ENCODE measurements at places on chromosomes 12 and 14.

DNA sequence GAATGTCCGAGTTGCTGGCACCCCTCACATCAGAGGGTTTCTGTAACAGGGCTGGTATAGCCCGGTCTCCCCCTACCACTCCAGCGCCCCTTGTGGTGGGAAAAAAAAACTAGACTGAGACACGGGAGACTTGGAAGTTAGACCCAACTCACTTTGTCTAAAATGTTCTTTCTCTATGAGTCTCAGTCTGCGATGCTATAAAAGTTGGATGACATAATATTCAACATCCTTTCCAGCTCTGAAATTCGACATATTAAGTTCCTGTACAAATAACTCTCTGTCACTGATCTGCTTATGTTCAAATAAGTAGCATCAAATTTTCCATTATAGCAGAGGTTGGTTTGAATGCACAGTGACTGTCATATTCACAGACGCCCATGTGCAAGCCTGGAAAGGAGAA is 25.7 kb upstream of the TC2N start:
- no peak for DNase-seq

GRCh38 chr12:68796399-68796798 is 11.6 kb upstream of the MDM2 start:
- no peak for DNase-seq

GRCh38 chr12:9387450-9387849 is 179.3 kb upstream of the PZP start:
- DNase-seq: no peak

GRCh38 chr14:29166507-29166906 is 399.9 kb downstream of the FOXG1 start:
- DNase-seq: no peak

DNA sequence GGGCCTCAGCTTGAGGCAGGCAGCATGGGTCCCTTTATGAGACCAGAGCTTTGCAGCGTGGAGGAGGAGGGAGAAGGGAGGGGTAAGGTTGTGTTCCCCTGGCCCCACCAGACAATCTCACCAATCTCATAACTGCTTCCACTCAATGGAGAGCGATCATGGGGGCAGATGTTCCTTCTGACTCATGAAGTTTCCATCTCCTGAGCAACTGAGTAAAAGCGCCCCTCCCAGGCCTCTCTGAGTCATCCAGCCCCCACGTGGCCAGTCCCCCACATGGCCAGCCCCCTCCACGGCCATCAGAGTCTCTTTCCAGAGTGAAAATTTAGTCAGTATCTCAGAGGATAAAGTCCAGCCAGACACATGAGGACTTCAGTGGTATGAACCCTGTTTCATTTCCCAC is 39.2 kb upstream of the PLXNC1 start:
- peak; percentile 70 for DNase-seq

DNA sequence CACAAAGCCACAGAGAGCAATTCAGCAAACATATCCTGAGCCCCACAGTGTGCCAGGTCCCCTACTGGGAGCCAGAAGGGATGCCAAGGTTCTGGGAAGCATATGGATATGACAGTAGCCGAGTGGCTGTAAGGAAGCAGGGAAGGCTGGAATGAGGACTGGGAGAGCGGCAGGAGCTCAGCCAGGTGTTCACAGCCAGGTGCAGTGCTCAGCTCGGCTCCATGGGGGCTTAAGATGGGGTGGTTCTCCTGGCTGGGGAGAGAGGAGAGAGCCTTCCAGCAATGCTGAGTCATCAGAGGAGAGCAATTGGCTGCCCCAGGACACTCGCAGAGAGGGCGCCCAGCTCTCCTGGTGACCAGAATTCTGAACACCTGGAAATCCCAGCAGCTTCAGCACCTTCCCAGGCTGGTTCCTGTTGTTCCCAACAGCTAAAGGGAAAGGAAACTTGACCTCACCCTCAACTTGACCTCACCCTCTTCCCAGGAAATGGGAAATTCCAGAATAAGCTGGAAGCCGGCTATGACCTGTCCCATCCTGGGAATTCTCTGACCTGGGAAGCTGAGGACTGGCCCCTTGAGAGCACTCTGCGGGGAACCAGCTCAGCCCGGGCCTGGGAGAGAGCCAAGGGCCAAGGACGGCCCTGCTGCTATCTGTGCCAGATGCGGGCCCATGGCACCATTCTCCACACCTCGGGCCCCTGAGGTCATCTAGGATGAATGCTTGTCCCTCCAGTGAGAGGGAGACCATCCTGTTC is 34.6 kb downstream of the SLC6A12 start:
- DNase-seq: no peak

DNA sequence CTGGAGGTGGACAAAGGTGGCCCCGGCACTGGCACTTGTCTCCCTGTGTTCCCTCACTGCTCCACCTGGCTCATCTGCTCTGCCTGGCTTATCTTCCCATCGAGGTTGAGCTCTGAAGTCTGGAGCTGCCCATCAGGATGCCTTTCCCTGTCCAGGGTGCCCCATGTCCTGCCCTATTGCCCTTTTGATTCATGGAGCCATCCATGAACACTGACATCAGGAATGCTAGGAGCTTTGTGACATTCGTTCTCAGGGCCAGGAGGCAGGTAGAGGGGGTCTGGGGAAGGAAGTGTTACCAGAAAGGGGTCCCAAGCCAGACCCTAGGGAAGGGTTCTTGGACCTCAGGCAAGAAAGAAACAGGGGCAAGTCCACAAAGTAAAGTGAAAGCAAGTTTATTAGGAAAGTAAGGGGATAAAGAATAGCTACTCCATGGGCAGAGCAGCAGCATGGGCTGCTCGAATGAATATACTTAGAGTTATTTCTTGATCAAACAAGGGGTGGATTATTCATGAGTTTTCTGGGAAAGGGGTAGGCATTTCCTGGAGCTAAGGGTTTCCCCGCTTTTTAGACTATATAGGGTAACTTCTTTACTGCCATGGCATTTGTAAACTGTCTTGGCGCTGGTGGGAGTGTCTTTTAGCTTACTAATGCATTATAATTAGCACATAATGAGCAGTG is 51.6 kb downstream of the RIN3 start:
- no peak for DNase-seq

GRCh38 chr12:110669193-110669502 is 19.8 kb downstream of the HVCN1 start:
- DNase-seq: no peak

DNA sequence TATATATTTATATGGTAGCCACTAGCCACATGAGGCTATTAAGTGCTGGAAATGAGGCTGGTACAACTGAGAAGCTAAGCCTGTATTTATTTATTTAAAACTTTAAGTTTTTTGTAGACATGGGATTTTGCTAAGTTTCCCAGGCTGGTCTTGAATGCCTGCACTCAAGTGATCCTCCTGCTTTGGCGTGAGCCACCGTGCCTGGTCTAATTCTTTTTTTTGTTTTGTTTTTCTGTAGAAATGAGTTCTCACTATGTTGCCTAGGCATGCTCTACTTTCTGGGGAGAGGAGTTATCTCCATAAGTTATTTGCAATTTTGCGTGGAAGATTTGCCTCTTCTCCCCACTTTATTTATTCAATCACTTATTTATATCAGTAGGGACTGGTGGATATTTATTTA is 4.8 kb upstream of the SNRNP35 start:
- no peak for DNase-seq

- no peak for DNase-seq
Observed at GRCh38 chr12:112828541-112828940, 37.0 kb downstream of the RPH3A start.

- DNase-seq: no peak
Observed at GRCh38 chr12:117342247-117342646, 19.2 kb downstream of the NOS1 start.

DNA sequence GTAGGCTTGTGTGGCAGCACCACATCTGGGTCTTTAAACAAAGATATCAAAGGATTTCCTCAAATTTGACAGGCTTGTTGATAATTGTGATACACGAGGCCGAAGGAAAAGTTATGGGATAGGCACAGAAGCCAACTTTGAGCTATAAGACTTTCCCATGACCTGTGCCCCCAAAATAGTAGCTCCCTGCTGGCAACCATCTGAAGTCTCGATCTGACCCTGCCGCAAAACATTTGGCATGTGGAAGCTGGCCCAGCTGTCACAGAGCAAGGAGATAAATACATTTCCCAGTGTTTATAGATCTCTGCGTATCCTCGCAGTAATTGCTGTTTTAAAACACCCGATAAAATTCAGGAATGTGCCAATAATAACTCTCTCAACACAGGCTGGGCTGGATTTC is 26.4 kb upstream of the RGS6 start:
- DNase-seq: no peak

DNA sequence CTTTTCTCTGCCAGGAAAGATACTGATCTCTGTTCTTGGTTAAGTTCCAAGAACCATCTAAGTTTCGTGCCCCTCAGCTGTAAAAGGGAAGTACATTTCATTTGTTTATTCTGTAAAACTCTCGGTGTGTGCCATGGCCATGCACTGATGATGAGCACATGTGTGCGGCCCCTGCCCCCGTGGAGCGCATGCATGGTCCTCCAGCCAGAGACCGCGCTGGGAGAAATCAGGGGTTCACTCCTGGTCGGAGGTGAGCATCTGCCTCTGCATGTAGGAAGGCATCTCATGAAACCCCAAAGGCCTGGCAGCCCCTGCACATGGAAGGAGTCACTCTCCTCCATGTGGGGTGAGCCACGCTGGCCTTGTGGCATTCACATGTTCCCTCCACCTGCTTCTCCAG is 102.5 kb upstream of the RTL1 start:
- DNase-seq: no peak

- DNase-seq: no peak
Observed at GRCh38 chr12:102474438-102475064, 5.8 kb downstream of the IGF1 start.

DNA sequence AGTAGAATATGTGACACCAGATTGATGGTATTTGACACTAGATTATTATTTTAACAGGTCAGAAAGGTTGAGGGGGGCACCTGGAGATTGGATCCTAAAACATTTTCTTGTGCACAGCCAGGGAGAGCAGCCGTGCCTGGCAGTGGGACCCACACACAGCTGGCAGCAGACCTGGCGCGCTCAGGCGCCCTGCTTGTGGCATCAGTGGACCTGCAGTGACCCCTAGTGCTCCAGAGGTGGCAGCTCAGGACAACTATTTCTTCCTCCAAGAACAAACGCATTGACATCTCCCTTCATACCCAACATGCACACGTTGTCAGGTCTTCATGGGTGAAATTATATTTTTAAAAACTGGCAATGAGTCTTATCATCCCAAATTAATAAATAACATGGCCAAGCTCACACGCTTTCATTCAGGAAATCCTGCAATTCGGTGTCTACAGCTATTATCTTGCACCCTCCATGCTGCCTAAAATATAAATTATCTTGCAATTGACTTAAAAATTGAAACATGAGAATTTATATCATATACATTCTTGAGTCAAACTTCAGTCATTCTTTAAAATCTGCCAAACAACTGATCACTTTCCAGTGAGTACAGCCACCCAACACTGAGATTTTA is 7.7 kb upstream of the TMEM132D start:
- no peak for DNase-seq

GRCh38 chr12:26293612-26294011 is 98.2 kb downstream of the SSPN start:
- no peak for DNase-seq

DNA sequence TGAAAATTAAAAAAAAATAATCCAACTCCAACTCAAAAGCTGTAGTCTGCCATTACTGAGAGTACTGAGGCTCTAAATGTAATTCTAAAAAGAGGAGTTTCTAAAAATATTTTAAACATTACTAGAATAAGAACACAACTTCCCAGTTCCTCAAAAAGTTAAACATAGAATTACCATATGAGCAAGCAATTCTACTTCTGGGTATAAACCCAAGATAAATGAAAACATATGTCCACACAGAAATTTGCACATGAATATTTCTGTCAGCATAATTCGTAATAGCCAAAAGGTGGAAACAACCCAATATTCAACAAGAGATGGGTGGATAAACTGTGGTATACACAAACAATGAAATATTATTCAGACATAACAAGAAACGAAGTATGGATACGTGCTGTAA is 15.0 kb upstream of the NR2C1 start:
- DNase-seq: no peak

Measured in activated T-cell treated with anti-CD3 and anti-CD28 coated beads, Interleukin-2, amount 50 U/mL, for 24 hours (primary cell).